ENCODE measurements at places on chromosomes 2 and 18.

- no peak for DNase-seq
Measured at GRCh38 chr2:190420801-190421200, 12.6 kb downstream of the MFSD6 start.

- no peak for DNase-seq
Measured at GRCh38 chr2:30026091-30027055, 105.0 kb upstream of the ALK start.

GRCh38 chr2:157305723-157306110 lies 19.9 kb downstream of the ERMN start:
- no peak for DNase-seq

- no peak for DNase-seq
Measured at GRCh38 chr18:46060359-46060841, 11.7 kb downstream of the PSTPIP2 start.

GRCh38 chr2:222538535-222538934 lies 114.2 kb downstream of the SGPP2 start:
- DNase-seq, result no peak

Data from aorta (tissue), 5 donors.